ENCODE measurements at places on chromosomes 2 and 18. TPM values are rescaled to one million over a fixed set of nuclear protein-coding genes. Genes with fewer than 3 reads are reported as not detected.

Gene GALNT13
- 0.45 TPM for total RNA-seq

Gene LRRTM1
- not detected for total RNA-seq

Gene ANKRD30B
- 2.7 TPM for total RNA-seq

Gene CCNYL1
- total RNA-seq: 24.6 TPM

Gene POMC
- 0.63 TPM for total RNA-seq

Gene GAD1
- total RNA-seq: not detected

Gene SERPINB11
- not detected for total RNA-seq

Gene DTNA
- total RNA-seq: 34.3 TPM

Gene NAPG
- 44.6 TPM for total RNA-seq

Gene CD28
- total RNA-seq: not detected

Gene BOK
- total RNA-seq: 15.3 TPM

Gene CROCC2
- 0.41 TPM for total RNA-seq

Gene DLGAP1
- total RNA-seq: 1.4 TPM

Gene SPP2
- total RNA-seq: not detected

Gene SERPINB3
- not detected for total RNA-seq

Gene SCYGR7
- total RNA-seq: not detected

DNA sequence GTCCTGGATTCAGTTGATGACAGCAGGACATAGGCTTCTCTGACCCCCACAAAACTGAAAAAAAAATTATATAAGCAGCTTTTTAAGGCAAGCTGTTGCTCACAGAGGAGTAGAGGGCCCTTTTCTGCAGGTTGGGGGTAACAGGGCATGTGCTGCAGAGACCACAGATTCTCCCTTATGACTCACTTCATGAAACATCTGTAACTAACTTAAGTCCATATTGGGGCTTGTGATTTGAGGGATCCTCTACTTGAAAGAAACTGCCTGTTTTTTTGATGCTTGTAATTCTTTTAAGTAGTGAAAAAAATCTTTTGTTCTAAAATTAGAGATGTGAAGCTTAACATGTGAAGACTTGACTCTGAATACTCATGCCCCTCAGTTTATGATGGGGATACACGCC, 33.4 kb downstream of the XRCC5 start:
- peak; percentile 37 for DNase-seq

GRCh38 chr18:39561126-39561525, 1995.5 kb upstream of the CELF4 start:
- DNase-seq: no peak

- no peak for DNase-seq
These were observed 48.9 kb downstream of the AGAP1 start for GRCh38 chr2:235542733-235543127.

GRCh38 chr18:34809451-34810072, 99.5 kb downstream of the DTNA start:
- peak; percentile 46 for DNase-seq

- DNase-seq: no peak
These were observed 55.9 kb downstream of the TTC21B start for GRCh38 chr2:165897726-165898125.

DNA sequence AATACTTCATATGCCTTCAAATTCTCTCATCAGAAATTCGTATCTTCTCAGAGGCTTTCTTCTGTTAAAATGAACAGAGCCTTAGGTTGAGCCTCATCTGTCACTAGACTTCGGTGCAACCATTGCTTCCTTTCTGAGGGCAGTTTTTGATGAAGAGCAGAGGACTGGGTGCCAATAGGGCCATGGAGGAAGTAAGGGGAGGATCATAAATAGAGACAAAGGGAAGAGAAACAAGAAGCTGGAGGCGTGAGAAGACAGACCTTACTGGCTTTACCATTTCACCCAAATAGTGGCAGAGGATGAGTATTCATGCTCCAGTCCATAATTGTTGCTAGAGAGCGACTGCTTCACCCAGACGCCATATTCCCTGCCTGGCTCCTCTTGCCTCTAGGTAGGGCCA, 215.6 kb upstream of the PKDCC start:
- DNase-seq: no peak

DNA sequence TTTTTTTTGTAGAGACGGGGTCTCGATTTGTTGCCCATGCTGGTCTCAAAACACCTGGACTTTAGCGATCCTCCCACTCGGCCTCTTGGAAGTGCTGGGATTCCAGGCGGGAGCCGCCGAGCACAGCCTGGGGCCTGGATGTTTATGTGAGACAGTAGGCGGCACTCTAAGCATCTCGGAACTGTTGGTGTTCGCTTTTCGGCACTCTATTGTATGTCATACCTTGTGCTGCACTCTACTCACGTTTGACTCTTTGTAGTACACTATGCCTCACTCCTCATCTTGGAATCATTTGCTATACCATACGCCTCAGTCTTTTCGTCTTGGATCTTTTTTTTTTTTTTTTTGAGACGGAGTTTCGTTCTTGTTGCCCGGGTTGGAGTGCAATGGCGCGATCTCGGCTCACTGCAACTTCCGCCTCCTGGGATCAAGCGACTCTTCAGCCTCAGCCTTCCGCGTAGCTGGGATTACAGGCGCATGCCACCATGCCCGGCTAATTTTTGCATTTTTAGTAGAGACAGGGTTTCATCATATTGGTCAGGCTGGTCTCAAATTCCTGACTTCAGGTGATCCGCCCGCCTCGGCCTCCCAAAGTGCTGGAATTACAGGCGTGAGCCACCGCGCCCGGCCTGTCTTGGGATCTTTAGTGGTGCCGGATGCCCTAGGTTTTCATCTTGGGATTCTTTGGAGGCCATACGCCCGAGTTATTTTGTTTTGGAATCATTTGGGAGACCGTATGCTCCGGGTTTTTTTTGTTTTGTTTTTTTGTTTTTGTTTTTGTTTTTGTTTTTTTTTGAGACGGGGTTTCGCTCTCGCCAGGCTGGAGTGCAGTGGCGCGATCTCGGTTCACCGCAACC, 24.2 kb upstream of the ZDBF2 start:
- peak; percentile 30 for DNase-seq

GRCh38 chr2:73841912-73842738, 13.4 kb downstream of the STAMBP start:
- no peak for DNase-seq

DNA sequence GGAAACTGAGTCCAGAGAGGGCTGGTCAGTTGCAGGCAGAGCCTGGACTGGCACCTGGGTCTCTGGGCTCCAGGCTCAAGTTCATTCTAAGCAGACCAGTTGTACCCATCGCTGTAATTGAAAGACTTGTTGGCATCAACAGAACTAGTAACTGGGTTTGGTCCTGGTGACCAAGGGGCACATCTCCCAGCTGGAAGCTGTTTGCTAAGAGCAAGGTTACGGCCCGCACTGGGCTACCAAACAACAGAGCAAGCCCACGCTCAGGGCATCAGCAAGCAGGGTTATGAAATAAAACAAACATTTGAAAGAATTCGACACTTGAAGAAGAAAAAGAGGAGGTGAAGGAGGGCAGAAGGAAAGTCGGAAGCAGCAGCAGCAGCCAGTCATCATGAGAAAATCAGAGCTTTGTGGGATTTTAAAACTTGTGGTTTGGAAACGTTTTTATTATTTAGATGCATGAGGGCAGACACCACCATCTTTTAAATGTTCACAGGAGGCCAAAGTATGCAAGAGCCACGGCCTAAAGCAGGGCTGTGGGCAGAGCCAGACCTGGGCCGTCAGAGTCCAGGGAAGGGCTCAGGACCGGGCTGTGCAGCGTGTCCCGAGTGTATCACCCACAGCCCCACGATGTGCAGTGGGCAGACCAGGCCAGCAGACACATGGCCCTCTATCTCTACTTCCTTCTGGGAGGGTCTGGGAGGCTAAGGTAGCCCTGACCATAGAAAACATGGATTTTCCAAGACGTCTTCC, 220.3 kb downstream of the BCL2 start:
- DNase-seq: no peak

- no peak for DNase-seq
These were observed 62.9 kb downstream of the COBLL1 start for GRCh38 chr2:164778723-164779122.

GRCh38 chr18:10252494-10252893, 201.9 kb upstream of the APCDD1 start:
- no peak for DNase-seq

- DNase-seq: no peak
These were observed 218.3 kb upstream of the SMAD7 start for GRCh38 chr18:49169037-49169521.

- DNase-seq: no peak
These were observed 44.8 kb upstream of the STRN start for GRCh38 chr2:37011130-37011529.

DNA sequence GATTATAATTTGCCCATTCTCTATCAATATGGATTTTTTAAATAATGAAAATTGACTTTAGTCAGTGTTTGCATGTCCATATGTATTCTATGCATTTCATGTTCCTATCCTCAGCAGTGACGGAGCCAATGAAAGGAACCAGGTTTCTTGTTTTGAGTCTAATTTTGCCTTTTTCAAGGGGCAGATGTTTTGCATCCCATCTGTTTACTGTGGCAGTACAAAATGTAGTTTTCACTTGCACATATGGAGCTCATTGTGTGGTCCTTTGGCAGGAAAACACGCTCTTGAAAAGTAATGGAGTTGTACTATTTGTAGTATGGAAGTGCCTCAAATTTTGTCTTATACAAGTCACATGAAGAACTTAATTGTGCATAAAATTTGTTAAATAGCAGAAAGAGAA, 127.8 kb downstream of the AGPS start:
- no peak for DNase-seq

- no peak for DNase-seq
These were observed 449.1 kb downstream of the TNS1 start for GRCh38 chr2:217553679-217554078.

GRCh38 chr2:40200366-40200915, 251.4 kb downstream of the SLC8A1 start:
- DNase-seq: peak; percentile 50

DNA sequence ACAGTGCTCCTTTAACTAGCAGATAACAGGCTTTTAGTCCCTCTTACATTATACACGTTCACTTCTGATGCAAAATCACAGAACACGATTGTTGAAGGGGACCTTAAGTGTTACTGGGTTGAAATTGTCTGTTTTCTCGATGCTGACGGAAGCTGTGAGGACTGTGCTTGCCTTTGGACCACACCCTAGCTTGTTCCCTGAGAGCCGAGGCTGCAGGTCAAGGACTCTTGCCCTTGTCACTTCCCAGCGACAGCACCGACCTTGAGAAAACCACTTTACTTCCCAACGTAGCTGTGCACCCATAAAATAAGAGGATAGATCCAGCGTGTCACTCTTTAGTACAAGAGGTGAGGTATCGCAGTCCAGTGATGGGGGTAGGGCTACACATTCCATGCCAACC, 701.0 kb downstream of the DCDC2C start:
- DNase-seq: no peak

- DNase-seq: no peak
These were observed 25.5 kb downstream of the LRRFIP1 start for GRCh38 chr2:237652854-237653253.

DNA sequence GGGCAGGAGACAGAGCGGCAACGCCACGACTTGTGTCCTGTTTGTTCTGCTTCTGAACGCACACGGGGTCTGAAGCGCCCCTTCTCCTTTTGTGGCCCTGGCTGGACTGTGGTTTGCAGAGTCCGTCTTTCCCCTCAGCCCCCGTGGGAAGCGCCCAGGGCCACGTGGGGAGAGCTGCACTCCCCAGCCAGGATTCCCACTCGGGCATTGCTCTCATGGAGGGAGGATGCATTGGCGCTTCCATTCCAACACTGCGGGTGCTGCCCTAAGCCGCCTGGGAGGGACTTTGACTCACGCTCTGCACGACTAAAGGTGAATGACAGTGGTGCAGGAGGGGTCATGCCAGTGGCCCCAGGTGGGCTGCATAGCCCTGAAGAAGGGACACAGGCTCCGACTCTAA, 52.5 kb downstream of the TIMM21 start:
- DNase-seq: no peak

- peak; percentile 12 for DNase-seq
These were observed 74.0 kb upstream of the ITPRID2 start for GRCh38 chr2:181817509-181817908.

DNA sequence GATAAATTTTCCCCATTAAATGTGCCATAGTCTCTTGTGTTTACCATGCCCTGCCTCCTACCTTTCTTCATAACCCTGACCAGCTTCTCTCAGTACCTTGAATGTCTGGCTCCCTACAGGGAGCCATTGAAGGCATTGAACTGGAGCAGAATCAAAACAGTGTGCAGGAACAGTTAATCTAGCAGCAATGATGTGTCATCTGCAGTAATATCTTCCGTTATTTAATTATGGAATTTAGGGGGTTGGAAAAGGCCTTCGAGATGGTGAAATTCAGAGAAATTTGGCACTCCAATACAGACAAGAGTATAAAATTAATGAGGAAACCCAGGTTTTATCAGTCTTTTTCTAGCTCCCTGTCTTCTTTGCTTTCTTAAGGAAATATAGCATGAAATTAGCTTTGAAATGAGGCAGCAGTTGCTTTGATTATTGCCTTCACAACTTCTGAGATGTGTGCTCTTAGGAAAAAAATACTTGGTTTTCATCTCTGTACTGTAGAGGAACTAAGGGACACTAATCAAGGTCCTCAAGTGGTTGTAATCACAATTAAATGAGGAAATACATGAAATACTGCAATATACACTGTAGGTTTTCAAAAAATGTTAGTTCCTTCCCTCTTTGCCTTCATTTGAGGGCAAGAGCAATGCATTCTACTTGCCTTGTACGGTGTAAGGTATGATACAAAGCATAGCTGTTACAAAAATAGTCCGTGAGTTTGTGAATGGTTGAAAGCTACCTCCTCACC, 369.1 kb downstream of the SETBP1 start:
- peak; percentile 25 for DNase-seq

DNA sequence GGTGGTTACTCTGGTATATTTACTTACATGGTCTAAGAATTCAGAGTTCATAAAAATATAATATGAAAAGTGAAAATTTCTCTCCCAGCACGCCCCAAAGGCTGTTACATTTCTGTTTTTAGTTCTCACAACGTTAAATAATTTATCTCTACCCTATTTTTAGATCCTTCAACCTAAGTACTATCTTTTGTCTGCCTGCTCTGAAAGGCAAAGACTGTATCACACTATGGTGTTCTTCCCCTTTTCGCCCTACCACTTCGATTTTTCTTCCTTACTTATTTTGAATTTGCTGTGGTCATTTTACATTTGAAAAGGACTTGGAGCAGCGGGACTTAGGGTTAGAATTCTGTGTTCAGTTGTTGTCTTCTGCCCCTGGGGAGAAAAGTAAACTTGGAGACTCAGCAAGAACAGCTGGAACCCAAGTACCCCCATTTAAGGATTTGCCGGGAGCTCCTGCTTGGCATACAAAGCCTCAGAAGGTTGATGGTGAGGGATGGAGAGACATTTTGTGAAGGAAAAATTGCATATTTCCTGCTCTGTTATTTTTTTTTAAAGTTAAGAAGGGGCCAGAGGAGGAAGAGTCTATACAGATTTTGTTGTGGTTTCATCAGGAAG, 19.0 kb downstream of the ADAM23 start:
- DNase-seq: no peak

DNA sequence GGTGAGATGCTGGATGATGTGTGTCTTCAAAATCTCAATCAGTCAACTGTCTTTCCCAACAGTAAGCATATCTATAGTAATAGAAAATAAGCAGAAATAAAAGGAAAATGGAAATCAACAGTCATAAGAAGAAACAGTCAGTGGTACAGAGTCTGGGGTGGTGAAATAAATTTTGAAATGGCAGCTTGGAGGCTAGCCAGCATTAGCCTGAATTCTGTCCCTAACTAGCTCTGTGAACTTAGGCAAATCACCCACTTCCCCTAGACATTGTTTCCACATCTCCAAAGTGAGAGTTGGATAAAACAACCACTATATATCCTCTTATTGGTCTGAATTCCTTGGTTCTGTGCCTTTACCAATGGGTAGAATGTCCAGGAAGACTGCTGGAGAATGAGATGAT, 189.7 kb upstream of the REV1 start:
- no peak for DNase-seq

All from fibroblast of the aortic adventitia (primary cell).